ENCODE measurements at places on chromosomes 5 and 9.

- no peak for DNase-seq
These were observed 218.6 kb downstream of the AGTPBP1 start for GRCh38 chr9:85523202-85523601.

DNA sequence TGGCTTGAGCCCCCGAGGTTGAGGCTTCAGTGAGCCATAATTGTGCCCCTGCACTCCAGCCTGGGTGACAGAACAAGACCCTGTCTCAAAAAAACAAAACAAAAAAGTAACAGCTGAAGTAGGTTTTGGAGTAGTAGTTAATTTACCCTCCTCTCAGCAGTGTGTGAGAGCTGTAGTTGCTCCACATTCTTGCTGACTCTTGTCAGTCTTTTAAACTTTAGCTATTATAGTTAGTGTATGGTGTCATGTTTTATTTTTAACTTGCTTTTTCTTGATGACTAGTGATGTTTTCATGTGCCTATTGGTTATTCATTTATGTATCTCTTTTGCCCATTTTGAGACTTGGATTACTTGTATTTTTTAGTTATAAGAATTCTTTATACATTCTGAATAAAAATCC is 52.9 kb upstream of the DHFR start:
- DNase-seq: no peak

DNA sequence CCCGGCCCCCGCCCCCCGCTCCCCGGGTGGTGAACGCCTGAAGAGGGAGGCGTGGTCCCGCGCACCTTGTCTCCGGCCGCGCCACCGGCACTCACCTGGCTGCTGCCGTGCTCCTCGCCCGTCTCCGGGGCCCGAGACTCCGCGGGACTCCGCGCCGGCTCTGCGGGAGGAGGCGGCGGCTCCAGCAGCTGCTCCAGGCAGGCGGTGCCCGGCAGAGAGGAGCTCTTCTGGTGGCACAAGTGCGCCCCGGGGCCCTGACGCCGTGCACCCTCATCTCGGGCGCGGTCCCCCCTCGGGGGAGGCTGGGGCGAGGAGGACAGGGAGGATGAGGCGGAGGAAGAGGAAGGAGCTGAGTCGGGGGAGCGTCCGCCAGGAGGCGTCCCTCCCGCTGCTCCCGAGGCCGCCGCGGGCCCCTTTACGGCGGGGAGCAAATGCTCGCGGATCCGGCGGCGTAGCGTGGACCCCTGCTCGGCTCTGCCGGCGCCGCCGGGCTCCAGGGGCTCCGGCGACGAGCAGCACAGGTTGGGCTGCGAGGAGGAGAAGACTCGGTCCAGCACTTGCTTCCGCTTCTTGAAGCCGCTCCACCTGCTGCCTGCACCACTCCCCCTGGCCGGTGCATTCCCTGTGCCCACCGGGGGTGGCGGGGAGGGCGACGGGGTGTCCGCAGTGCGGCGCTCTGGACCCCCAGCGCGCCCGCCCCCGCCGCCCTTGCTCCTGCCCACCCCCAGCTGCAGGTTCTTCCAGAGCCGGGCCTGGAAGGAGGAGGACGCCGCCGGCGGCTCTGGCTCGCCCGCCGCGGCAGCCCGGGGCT is 928 bp downstream of the MCTP1 start:
- DNase-seq: peak; percentile 16

- no peak for DNase-seq
These were observed 113.2 kb downstream of the PALM2AKAP2 start for GRCh38 chr9:109893241-109893640.

DNA sequence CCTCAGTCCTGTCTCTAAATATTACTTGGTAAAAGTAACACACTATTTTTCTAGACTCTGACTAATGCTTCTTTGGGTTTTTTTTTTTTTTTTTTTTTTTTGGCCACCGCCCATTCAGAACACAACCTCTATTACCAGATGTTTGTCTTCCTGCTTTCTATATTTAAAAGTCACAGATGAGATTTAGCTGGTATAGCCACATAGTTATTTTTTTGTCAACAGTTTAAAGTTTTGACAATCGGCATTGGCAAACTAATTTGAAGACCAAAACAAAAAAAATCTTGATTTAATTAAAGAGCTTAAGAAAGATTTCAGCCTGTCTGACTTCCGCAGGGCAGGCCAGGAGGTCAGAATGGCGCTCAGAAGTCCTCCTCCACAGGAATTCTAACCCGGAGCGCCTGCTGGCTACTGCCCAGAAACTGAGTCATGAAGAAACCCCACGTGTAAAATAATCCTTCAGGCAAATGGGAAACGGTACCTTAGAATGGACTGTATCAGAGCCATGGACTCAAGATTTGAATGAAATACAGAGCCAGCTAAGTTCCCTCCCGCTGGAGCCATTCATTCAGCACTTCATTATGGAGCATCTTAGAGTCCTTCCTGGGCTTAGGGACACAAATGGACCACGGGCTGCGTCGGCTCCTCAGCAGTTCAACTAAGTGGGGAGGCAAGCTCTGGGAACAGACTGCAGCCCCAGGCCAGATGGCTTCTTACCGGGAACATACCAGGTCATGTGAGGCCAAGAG is 55.6 kb downstream of the PTPDC1 start:
- no peak for DNase-seq

DNA sequence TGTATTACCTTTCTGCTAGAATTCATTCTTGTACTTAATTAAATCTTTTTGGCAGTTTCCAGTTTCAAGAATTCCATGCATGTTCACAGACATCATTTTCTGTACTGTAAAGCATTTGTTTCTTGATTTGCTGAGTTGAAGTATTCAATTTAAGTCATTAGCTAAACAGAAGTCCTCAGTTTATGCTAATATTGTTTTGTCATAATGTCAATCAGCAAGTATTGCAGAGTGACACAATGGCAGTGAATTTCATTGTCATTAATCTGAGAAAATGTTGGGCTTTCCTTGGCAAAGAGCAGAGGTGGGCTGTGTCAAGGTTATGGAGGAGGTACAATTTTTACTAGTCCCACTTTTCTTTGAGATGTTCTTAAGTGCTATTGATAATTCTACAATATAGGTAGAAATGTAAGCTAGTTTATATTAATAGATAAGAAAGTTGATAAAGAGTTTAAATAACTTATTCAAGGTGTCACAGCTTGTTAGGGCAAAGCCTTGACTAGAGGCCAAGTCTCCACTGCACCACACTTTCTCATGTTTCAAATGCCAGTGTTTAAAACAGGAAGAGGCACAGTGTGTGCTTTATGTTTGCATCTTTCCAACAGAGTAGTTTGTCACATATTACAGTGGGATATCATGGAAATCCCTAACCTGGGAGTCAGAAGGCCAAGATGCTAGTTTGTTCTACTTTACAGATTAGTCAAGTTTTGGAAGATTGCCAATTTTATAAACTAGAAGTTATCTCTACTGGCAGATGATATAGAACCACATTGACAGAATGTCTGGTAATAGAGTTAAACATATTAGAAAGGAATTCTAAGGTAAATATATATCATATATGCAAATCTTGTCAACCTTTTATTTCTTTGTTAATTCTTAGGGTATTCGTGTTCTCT is 56.3 kb downstream of the SLF1 start:
- DNase-seq: no peak

DNA sequence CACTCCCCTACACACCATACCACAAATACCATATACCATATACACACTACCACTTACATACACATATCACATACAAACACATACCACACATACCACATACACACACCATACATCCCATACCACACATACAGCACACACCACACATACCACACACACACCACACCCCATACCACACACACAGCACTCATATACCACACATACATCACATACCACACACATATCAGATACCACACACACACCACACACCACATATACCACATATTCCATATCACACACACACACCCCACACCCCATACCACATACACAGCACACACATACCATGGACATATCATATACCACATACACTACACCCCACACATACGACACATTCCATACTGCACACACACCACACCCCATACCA is 276.6 kb downstream of the GADD45G start:
- DNase-seq: no peak

GRCh38 chr5:131224387-131225201 is 39.3 kb upstream of the CDC42SE2 start:
- peak; percentile 41 for DNase-seq

- no peak for DNase-seq
These were observed 201.7 kb upstream of the ACTBL2 start for GRCh38 chr5:57684299-57684702.

Measured in midbrain (tissue), 1 donor.